Stimulated activated CD8-positive, alpha-beta memory T cell treated with anti-CD3 and anti-CD28 coated beads, Interleukin-4, amount 100 ng/mL, for 1 hour (primary cell): ENCODE measurements at places on chromosomes 12 and 14.

- DNase-seq = no peak
These were observed 44.9 kb upstream of the STRAP start for GRCh38 chr12:15837141-15837790.

DNA sequence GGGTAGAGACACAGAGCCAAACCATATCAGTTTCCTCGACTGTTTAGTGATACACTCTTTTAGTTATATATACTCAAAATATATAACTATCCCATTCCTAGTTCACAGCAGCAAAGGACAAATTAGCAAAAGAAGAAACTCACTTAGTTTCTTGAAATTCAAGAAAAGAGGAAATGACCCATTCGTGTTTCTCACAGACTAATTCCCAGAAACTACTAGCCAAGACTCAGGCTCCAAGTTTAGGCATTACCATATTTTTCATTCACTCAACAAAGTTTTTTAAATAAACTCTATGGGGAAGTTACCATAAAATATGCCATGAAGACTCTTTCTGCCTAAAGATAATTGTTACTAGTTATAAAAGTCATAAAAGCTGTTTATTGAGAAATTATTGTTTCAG is 152.3 kb upstream of the DAAM1 start:
- DNase-seq = no peak

GRCh38 chr14:55129428-55130195 is 560 bp downstream of the LGALS3 start:
- DNase-seq = no peak

GRCh38 chr12:102551186-102551585 is 70.8 kb upstream of the IGF1 start:
- no peak for DNase-seq

GRCh38 chr12:58629376-58629775 is 290.9 kb downstream of the LRIG3 start:
- DNase-seq = no peak

DNA sequence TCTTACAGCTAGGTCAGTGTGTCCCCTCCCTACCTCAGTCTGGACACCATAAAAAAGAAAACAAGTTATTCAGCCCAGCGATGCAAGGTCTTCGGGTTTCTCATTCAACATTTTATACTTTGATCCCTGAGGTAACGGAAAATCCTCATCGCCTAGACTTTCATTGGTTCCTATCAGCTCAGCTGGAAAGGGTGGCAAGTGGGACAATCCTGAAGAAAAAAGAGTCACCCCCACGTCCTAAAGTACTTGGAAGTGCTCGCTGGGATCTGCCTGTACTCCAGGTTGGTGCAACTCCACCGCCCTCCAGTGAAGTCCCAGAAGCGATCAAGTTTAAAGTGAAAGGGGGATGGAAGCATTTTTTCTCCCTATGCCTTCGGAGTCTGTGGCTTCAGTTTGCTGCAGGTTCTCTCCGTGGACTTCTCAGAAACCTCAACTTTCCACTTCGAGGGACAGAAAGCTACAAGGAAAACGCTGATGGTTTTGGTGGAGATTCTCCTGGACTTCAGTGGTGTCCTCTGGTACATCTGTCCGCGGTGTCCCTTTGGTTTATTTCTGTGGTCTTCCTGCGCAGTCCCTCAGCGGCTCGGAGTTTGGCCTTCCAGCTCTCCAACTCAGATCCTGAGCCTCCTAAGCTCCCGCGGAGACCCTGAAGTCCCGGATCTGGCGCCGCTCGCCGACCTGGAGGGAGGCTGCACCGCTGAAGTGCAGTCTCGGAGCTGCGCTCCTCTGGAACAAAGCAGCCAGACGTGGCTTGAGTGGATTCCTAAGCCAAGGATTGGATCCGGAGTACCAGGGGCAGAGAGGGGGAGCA is 1.8 kb upstream of the LRFN5 start:
- DNase-seq = no peak

DNA sequence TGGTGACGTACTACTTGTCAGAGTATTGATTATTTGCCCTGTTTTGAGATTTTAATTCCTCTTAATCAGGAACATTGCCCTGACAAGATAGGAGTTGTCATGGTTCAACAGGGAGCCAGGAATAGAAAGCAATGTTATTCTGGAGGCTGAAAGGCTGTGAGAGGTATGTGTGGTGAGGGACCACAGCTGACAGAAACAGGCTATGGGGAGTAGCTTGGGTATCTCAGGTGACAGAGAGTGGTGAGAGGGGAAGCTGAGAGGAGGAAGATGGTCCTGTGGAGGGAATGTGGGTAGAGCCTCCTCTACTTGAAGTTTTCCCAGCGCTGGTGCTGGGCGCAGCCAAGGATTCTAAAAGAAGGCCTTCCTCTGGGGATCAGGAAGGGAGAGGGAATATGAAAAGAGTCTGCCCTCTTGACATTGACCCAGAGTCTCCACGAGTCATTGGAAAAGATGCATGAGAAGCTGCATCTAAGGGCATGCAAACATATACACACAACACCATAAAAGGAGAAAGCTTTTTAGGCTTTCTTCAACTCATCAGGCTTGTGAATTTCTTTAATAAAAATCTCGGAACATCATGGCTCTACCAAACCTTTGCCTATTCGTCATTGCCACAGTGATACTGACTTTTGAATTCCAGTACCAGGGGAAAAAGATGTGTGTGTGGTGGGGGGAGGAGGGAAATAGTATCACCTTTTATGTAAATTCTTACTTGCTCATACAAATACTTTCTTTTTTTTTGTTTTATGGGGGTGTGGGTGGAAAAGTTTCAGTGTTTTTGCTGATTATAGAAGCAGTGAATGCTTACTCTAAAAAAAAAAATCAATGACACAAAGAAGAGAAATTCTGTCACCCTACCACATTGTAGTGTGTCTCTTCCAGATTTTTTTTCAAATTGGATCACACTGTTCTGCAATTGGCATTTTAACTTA is 39.9 kb upstream of the DHRS7 start:
- no peak for DNase-seq

- no peak for DNase-seq
These were observed 372.9 kb upstream of the TMEM132C start for GRCh38 chr12:127893895-127894609.

DNA sequence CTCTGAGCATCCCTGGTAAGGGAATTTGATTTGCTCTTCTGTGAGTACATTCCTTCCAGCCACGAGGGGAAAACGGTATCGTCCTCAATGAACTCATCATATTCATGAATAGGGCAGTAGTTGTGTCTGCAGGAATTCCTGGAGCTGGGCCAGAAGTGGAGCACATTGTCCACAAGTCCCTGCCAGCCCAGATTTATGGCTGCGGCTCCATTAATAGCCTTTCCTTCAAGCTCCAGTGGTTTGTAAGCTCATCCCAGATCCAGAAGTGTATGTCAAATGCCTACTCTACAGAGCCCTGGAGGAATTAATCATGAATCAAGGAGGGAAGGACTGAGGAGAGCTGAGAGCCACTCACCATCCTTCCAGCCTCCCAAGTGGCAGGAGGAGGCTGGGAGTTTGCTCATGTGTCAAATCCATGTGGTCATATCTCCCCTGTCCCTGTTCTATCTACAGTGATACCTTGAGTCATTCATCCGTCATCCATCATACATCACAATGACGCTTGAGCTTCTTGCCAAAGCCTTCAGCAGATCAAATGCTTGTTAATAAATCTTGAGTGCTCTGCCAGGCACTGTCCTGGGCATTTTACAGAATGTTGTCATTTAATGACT is 65.5 kb downstream of the SVOP start:
- DNase-seq = no peak

DNA sequence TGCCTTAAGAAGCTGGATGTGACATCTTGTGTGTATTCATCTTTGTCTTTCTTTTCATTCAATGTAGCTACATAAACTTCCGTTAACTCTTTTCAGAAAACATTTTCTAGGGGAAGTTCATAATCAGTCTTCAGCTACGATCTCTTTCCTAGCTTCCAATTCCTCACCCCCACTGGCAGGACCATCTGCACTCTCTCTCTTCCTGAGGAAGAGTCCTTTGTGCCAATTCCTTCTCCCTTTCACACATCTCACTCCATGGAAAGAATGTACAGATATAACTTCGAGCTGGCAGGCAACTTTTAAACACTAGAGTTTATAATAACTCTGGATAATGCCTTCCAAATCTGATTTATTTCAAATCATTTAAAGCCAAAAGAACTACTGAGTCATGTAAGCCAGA is 495.7 kb downstream of the GALC start:
- DNase-seq = no peak

- DNase-seq = no peak
These were observed 42.8 kb downstream of the PRMT8 start for GRCh38 chr12:3533703-3534386.

- no peak for DNase-seq
These were observed 93.9 kb downstream of the PLBD1 start for GRCh38 chr12:14473707-14474287.

DNA sequence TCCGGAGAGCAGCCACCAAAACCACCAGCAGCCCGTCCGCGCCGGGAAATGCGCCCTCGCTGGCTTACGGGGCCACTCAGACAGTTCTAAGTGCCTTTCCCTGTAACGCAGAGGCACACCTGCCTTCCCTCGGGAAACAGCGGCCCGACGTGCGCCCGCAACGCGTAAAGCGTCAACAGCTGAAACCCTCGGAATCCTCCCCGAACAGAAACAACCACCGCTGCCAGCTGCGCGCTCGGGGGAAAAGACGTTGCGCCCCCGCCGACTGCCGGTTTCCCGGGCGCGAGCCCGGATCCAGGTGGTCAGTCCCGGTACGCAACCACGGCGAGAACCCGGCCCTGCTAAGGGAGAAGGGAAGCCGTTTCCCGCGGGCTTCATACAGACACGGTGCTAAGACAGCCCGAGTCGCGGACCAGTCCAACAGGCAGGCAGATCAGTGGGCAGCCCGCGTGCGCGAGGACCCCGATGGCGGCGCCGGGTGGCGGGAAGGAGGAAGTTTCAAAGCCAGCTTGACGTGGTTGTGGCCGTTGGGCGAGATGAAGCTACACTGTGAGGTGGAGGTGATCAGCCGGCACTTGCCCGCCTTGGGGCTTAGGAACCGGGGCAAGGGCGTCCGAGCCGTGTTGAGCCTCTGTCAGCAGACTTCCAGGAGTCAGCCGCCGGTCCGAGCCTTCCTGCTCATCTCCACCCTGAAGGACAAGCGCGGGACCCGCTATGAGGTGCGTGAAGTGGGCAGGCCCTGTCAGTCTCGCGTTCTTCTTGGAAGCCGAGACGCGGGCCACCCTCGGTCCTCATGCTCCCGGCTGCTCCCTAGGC is at the start of gene LRR1:
Gene LRR1 (plus strand): TSS at position 456 of the 816 bp plus-strand sequence. CDS start 81 bp downstream, at position 537.
- peak; percentile 67 for DNase-seq

DNA sequence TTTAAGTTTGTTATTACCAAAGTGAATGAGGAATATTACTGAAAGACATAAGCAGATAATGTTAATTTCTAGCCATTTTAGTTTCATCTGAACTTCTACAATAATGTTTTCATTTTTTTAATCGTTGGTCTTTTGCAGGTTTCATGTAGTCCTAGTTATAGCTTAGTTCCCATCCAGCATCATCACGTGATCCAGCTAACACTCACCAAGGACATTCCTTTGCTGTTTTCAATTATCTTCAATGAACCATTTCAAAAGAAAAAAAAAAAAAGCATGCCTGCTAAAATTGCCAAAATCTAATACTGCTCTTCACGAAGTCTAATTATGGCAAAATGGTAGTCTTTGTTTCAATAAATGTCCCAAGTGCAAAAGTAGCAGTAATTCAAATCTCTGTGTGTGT is 187.7 kb upstream of the ATXN7L3B start:
- no peak for DNase-seq

GRCh38 chr14:96895658-96896271 is 98.6 kb downstream of the VRK1 start:
- no peak for DNase-seq

- no peak for DNase-seq
These were observed 37.0 kb upstream of the CMKLR1 start for GRCh38 chr12:108375986-108376663.

- DNase-seq = no peak
These were observed 15.7 kb downstream of the SMCO2 start for GRCh38 chr12:27462151-27462694.

GRCh38 chr14:100620255-100621100 is 33.3 kb upstream of the BEGAIN start:
- DNase-seq = no peak

- no peak for DNase-seq
These were observed 682 bp upstream of the TRIP11 start for GRCh38 chr14:92040431-92041051.

DNA sequence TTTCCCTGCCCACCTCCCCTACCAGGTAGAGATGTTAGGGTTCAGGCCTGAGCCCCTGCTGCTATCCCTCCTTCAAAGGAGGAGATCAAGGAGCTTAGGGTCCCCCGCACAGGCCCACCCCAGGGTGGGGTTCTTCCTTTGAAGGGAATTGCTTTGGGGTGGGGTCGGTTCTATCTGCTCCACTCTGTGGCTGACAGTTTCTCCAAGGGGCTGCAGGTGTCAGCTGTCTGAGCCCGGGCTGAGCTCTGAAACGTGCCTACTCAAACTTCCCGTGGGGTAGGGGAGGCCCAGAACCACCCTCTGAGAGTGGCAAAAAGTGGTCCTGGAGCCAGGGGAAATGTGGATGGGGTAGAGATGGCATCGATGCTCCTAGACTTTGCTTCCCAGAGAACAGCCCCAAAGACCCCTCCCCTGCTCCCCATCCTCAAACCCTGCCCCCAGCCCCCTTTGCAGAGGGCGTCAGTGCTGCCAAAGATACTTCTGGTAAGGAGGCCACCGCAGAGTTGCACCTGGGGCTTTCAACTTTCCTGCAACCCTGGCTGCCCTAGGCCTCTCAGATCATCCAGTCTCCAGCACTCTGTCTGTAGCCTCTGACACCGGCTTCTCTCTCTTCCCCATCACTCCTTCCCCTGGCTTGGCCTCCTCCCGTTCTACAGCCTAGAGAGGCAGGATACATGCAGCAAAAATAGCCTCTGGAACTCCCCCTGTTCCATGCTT is 6.3 kb upstream of the CD4 start:
- DNase-seq = no peak

DNA sequence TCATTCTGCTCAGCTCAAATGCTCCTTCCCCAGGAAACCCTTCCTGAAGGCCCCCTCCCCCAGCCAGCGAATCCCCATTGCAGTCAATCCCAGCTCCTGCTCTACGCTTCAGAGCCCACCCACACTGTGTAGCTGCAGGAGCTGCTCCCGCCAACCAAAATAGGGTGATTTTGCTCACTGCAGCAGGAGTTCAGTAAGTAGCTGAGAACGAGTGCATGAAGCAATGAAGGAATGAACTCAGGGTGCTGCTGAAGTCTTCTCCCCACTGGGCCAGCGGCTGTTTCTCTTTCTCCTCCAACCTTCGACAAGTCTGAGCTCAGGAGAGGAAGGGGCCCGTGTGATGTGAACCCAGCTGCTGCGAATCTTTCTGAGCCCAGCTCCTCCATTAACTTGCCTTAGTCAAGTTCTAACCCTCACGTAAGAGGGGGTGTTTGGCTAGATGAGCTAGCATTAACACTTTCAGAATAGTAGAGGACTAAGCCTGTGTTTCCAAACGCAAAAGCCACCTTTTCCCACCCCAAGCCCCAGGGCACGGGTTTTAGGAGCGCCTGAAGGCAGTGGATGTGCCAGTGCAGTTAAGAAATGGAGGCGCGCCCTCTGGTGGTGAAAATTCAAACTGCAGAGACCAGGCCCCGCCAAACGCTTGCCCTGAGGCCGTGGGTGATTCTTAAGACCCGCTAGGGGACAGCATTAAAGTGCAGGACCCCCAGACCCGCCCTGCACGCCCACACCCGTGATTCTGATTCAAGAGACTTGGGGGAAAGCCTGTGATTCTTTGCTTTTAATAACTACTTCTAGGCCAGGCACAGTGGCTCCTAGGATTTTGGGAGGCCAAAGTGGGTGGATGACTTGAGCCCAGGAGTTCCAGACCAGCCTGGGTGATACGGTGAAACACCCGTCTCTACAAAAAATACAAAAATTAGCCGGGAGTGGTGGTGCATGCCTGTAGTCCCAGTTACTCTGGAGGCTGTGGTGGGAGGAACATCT is 11.9 kb upstream of the SERPINA4 start:
- no peak for DNase-seq
